ENCODE measurements at places on chromosomes 7 and 10.

- no peak for DNase-seq
- H3K4me3 ChIP-seq: no peak overlapping the region
- H3K36me3 ChIP-seq: peaks cover 8% of the 10 kb centered on the region
- H3K27me3 ChIP-seq: no peaks in the 10 kb centered on the region
These were observed 106.9 kb upstream of the PDLIM1 start for GRCh38 chr10:95397747-95398146.

- DNase-seq: no peak
- H3K36me3 ChIP-seq: no peaks in the 10 kb centered on the region
- H3K4me3 ChIP-seq: no peak overlapping the region
- H3K27ac ChIP-seq: no peak overlapping the region
- H3K27me3 ChIP-seq: peaks cover 96% of the 10 kb centered on the region
These were observed 76.8 kb upstream of the LEP start for GRCh38 chr7:128164061-128164954.

GRCh38 chr10:44293842-44294241 is 91.1 kb downstream of the CXCL12 start:
- no peak overlapping the region for H3K27ac ChIP-seq
- H3K4me1 ChIP-seq: peaks cover 4% of the 10 kb centered on the region
- no peak overlapping the region for H3K4me3 ChIP-seq

GRCh38 chr10:75940742-75941141 is 509.3 kb downstream of the LRMDA start:
- peaks cover 4% of the 10 kb centered on the region for H3K36me3 ChIP-seq
- no peaks in the 10 kb centered on the region for H3K27me3 ChIP-seq
- H3K4me3 ChIP-seq: no peak overlapping the region
- no peak overlapping the region for H3K27ac ChIP-seq

- H3K4me3 ChIP-seq: no peak overlapping the region
- H3K36me3 ChIP-seq: no peaks in the 10 kb centered on the region
- H3K4me1 ChIP-seq: peaks cover 5% of the 10 kb centered on the region
- no peaks in the 10 kb centered on the region for H3K27me3 ChIP-seq
These were observed 637.4 kb upstream of the MKI67 start for GRCh38 chr10:128763588-128763987.

DNA sequence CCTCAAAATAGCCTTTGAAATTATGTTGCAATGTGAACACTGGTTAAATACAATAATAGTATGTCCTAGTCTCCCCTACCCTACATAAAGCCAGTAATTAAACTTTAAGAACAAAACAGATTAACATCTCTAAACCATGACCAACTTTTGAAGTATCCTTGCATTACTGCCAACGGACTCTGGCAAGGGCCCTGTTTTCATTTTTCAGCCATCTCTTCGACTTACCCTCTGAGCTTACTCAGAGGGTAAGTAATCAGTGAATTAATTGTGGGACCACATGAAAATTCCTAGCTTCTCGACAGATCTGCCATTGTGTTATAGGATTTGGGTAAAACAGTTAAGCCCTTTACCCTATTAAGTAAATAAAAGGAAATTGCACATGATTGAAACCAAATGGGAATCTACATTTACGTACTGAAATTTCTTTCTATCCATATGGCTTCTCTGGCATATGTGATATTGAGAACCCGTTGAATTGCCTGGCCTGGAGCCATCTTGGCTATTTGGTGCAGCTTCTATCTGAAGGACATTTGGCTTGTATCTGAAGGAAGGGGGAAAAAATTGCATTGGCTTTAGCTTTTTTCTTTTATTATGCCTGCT is 39.6 kb downstream of the DYNC1I1 start:
- no peak overlapping the region for H3K4me3 ChIP-seq
- no peaks in the 10 kb centered on the region for H3K36me3 ChIP-seq
- H3K27ac ChIP-seq: no peak overlapping the region
- H3K27me3 ChIP-seq: no peaks in the 10 kb centered on the region

DNA sequence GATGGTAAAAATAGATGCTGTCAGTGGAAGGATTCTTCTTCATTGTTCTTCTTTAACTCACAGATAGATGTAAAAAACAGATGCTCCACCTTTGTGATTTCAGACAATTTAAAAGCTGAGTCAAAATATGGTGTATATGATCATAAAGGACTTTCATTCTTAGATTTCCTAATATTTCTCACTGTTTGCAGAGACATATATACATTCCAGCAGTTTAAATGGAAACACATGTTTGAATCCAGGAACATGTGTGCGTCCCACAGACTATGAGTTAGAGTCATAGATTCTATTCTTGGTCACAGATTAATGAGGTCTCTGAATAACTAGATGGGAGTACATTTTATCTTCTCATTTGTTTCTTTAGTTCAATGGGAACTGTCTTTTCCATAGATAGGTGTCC is 109.6 kb downstream of the BICC1 start:
- no peaks in the 10 kb centered on the region for H3K4me1 ChIP-seq
- no peak overlapping the region for H3K27ac ChIP-seq
- no peak overlapping the region for H3K4me3 ChIP-seq
- H3K36me3 ChIP-seq: no peaks in the 10 kb centered on the region
- no peak for DNase-seq
- H3K27me3 ChIP-seq: no peaks in the 10 kb centered on the region

DNA sequence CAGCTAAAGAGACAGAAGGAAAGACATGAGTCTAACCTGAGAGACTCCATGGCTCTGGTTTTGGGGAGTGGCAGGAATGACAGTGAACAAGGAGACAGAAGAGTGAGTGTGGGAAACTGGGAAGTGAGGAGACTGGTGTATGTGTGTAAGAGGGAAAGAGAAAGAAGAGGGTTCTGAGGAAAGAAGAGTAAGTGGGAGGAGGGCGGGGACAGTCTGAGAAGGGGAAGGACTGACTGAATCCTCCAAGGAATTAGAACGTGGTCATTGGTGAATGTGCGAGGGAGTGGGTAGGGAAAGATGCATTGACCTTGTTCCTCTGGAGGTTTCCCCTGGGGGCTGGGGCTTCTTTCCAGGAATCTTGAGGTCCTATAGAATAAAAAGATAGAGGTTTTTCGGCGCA is 26.6 kb downstream of the WNT8B start:
- H3K36me3 ChIP-seq: peaks cover 20% of the 10 kb centered on the region
- H3K4me1 ChIP-seq: peaks cover 30% of the 10 kb centered on the region
- no peak overlapping the region for H3K4me3 ChIP-seq
- no peak overlapping the region for H3K27ac ChIP-seq

All from neural crest cell (in vitro differentiated cells).